T-helper 1 cell (primary cell): ENCODE measurements at places on chromosomes 7 and 10.

- no peak for DNase-seq
Measured at GRCh38 chr10:72746426-72747363, 54.8 kb downstream of the MCU start.

DNA sequence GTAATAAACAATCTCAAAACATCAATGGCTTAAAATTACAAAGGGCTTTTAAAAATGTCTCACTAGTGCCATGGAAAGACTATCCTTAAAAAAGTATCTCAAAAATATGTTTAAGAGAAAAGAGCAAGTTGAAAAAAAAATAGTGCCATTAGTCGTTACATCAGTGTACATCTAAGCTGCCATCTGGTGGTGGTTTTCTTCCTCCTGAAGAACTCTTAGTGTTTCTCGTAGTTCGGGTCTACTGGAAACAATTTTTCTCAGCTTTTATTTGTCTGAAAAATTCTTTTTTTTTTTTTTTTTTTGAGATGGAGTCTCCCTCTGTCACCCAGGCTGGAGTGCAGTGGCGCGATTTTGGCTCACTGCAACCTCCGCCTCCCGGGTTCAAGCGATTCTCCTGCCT is 5.9 kb upstream of the GARIN1A start:
- DNase-seq, result no peak

- no peak for DNase-seq
Measured at GRCh38 chr7:26618898-26619297, 245.5 kb downstream of the SKAP2 start.

DNA sequence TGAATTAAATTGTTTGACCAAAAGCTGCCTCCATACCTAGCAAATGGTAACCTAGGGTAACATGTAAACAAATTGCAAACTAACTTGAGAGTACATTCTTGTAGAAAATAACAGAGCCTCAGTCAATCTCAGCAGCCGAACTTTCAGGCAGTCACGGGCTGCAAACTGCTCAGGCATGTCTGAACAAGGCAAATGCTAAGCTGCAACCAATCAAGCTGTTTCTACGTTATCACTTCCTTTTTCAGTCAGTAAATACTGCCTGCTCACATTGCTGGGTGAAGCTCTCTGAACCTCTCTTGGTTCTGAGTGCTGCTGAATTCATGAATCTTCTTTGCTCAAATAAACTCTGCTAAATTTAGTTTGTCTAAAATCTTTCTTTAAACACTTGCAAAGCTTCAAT is 1212.4 kb downstream of the SORCS1 start:
- DNase-seq, result no peak

GRCh38 chr10:11707624-11708350 is 34.4 kb upstream of the ECHDC3 start:
- DNase-seq, result no peak

DNA sequence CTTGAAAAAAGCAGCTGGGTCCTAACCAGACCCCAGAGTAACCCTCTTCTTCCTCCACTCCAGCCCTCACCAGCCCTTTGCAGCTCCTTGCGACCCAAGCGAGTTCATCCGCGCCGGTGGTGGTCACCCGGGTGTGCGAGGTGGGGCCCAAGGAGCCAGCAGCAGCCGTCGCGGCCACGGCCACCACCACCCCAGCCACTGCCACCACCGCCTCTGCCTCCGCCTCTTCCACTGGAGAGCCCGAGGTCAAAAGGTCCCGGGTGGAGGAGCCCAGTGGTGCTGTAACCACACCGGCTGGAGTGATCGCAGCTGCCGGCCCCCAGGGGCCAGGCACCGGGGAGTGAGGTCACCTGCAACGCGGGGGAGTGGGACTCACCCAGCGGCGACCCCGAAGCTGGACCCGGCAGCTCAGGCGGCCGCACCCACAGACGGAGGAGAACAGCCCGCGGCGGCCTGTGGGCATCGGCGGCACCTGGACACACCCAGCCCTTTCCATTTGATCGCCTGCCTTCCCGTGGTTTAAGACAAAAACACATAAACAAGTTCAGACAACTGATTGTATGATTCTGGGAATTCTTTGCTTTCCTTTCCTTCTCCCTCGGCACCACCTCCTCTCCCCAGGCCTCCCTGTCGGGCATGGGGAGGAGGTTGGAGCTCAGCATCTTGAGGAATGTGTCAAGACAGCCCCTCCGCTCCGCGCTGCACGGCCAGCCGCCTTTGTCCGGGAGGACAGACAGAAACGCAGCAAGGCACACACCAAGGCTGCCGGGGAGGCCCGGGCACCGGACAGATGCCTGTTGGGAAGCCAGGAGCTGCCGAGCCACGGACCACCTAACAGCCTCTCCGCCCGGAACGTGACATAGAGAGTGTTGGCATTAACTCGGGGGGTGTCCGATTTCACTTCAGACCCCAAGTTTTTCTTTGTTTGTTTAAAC is 13.0 kb upstream of the AP5Z1 start:
- no peak for DNase-seq

- no peak for DNase-seq
Measured at GRCh38 chr7:44922351-44922694, 37.0 kb upstream of the PURB start.

- no peak for DNase-seq
Measured at GRCh38 chr10:130411496-130412085, 275.4 kb downstream of the GLRX3 start.

DNA sequence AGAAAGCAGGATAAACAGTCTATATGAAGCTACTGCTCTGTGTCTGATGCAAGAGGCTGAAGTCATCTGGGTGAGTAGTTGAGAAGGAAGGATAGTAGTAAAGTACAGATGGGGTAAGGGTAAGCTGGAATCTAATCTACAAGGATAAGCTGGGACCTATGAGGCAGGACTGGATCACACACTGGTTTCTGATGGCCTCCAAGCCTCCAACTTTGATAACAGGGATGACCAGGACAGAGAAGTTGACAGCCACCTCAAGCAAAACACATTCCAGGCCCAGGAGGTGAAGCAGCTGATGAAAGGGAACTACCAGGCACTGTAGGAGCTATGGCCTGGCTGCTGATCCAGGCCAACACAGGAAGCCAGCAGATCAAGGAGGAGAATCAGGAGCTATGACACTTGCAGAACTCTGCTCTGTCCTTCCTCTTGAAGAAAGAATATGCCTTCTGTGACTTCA is 278.1 kb upstream of the TMEM229A start:
- no peak for DNase-seq

DNA sequence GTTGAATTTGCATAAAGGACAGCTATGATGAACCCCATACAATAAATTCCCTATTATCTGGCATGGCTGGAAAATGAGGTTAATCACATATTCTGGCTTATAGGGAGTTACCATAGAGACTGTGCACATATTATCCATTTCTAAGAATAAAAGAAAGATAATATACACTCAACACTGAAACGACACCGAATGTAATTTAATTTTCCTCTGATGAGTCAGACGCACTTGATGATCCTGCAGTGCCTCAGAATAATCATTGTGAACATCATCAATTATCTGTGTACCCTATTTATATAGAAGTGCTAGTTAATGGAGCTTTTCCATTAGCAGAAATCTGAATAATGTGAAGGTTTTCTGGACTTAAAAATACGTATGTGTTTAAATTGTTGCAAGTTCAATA is 60.2 kb downstream of the SGCE start:
- no peak for DNase-seq

DNA sequence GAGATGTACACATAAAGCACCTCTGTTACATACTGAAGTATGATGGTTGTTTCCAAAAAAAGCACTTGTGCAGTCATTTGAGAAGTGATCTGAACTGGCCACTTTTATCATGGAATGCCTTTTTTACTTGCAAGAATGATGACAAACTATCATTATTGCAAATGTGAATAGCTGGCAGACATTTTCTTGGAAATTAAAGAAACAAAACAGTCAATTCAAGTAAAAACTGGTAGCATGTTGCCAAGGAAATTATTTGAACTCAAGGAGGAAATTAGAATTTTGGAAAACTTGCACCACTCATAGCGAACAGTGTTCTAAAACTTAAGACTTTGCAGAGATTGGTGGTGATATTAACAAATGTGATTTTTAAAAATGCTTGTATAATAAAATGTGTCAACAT is 6.6 kb downstream of the RHEB start:
- no peak for DNase-seq

DNA sequence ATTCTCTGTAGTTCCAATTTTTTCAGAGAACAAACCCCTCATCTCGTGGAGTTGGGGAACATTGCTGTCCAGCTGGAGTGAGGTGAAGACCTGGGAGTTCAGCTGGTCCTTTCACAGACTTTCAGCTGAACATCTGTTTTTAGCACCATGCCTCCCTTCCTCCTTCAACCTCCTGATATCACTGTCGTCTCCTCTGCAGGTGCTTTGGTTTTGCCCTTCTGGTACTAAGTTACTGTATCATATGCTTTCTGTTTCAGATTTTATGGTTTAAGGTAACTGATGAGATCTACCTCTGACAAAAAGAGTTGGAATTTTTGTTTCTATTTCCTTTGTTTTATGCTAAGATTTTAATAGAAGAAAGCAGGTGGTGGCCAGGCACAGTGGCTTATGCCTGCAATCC is 102.9 kb downstream of the ZNF438 start:
- DNase-seq, result no peak

DNA sequence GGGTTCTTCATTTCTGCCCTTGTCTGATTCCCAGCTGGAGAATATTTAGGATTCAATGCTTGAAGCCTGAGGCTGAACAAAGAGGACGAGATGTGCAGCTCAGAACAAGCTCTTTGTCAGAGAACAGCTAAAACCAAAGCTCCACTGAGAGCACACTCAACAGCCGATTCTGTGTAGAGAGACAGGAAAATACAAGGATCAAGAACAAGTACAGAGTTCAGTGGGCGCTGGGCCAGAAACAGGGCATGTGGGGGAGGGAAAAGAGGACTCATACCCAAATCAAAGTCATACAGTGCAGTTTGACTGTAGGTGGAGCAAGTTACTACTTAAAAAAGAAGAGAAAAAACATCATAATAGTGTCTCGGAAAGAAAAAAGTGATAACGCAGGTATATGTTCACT is at the start of gene AGMO:
TSS of gene AGMO (minus strand) at position 181 of the 400 bp plus-strand sequence.
- DNase-seq, result no peak

GRCh38 chr7:20607216-20607615 is 8.3 kb upstream of the ABCB5 start:
- DNase-seq, result no peak

GRCh38 chr7:133290041-133290440 is 37.2 kb downstream of the EXOC4 start:
- no peak for DNase-seq

DNA sequence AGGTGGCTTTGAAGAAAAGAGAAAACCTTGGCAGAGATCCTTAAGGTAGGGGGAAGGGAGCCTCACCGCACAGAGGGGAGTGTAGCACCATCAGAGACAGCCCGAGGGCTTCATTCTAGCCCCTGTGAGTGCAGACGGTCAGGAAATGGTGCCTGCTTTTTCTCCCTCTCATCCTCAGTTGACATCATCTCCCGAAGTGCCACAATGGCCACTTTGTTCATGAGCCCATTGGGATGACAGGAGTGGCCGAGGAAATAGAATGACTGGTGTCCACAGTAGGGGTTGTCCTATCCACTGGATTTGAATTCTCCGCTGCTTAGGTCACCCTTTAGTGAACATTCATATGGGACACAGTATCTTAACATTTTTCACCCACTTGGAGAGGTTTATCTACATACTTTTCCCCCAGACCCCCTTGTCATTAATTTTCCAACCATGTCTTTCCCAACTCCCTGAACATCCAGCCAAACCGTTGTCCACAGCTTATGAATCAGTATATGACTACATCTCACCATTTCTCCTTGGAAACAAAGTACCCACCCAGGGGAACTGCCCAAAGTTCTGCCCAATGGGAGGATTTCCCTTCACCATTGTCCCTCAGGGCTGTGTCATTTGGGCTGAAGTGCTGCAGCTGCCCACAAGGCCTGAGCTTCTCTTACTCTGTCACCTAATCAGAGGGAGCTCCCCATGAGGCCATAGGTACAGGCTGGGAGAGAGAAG is 108.8 kb downstream of the ADCY1 start:
- DNase-seq, result no peak

DNA sequence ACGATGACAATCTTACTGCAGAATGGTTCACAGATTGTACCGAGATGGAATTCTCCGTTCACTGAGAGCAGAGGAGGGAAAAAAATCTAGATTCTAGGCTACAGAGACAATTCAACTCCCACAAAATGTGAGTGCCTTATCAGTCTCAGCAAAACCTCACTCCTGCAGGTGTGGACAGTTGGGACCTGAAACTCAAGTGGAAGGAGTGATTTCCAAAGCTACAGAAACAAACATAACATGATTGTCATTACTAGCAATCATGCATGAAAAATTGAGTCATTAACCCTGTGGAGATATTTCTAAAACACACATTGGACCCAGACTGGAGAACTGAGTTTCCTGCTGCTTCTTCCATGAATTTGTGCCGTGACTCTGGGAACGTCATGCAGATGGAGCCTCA is 70.3 kb downstream of the CALML3 start:
- DNase-seq, result no peak

DNA sequence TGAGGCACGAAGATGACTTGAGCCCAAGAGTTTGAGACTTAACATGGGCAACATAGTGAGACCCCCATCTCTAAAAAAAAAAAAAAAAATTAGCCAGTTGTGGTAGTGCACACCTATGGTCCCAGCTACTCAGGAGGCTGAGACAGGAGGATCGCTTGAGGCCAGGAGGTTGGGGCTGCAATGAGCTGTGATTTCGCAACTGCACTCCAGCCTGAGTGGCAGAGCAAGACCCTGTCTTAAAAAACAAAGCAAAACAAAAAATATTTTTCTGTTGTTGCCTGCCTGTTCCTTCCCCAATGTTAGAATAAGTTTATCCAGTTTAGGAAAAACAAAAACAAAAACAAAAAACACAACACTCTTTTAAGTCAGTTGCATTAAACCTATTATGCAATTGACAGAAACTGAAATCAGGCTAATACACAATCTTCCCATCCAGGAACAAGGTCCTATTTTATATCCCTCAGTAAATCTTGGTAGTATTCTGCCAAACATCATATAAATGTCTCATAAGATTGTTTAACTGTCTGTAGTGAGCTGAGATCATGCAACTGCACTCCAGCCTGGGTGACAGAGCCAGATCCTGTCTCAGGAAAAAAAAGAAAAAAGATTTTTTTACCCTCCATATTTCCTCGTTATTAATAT is 4.9 kb downstream of the PILRA start:
- no peak for DNase-seq

DNA sequence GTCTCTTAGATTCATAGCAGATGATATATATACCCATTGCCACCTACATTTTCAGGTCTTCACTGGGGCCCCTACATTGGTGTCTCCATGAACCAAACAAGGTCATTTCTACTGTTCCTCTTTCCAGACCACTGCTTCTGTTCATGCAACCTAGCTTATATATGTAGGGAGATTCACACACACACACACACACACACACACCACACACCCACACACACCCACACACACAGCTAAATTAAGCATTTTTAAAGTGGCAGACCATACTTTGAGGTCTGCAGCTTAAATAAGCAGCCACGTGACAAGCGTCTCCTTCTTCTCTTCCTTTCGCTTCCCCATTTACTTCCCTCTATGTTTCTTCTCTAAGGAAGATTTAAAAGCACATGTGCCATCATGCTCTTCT is 70.0 kb upstream of the CC2D2B start:
- no peak for DNase-seq

- no peak for DNase-seq
Measured at GRCh38 chr10:127527320-127527719, 21.8 kb upstream of the NPS start.
